ENCODE measurements at places on chromosomes 1 and 21.

DNA sequence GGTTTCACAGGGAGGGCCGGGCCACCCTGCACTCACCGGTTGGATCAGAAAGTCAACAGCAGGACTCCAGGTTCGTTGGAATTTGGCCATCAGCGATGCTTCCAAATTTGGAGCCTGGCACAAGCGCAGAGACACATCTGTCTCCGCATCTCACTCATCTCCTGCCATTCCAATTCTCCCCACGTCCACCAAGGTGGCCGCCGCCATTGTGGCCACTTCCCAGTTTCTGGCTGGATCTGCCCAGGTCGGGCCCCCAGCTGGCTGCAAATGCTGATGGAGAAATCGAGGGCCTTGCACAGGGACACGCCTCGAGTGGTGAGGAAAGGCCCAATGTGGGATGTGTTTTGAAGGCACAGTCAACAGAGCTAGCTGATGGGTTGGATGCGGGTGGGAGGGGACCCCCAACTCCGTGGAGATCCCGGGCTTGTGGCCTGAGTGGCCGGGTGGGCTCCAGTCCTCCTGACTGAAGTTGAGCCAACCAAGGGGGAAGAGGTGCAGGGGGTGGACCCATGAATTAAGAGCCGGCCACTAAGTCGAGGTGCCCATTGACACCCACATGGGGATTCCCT is 102.7 kb downstream of the CRYAA start:
- no peak for DNase-seq

DNA sequence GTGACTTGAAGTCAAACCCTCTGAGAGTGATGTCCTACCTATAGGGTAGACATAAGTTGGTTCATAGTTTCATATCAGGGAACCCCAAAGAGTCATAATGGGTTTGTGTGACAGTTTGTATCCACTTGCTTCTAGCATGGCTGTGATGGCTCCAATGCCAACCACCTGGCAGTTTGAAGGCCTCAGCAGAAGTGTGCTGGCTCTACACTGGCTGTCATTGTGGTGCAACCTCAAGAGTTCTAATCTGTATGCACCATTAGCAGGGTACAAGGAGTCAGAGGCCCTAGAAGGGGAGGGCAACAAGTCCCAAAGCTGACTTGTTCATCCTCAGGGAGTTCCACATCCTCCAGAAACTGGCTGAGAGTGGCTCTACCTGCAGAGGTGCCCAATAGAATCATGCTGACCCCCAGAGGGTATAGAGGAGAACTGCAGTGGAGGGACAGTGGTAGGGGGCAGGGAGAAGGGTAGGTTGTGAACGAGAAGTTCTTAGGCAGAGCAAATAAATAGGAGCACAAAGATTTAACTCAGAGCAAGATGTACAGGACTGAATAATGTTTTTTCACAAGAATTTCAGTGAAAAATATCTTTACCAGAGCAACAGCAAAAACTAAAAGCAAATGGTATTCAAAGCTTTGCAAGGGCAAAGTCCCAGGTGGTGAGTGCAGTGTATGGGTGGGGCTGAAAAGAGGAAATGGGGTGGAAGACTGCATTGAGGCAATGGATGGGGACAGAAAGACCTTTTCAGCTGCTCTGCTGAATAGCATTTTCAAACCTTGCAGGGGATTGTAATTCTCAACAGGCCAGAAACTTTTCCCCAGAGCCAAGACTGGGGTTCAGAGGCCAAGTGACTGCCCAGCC is 3.2 kb downstream of the FCRL2 start:
- DNase-seq, result no peak

GRCh38 chr1:167645625-167646414 is 15.8 kb downstream of the RCSD1 start:
- no peak for DNase-seq

GRCh38 chr1:226131639-226132038 is 54.9 kb downstream of the ACBD3 start:
- no peak for DNase-seq

DNA sequence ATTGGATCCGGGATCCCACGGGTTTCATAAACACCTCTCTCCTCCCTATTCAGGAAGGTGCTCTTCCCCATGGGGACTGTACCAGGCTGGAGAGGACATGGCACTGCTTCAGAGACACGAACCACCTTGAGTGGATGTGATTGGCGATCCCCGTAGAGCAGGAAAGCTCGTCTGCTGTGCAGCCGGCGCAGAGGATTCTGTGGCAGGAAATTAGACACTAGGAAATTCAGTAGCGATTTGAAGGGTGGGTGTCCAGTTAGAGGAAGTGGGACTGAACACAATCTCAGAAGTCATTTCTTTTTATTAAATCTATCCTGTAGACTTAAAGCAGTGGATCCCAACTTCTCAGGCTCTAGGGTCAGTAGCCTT is 767 bp downstream of the PDIK1L start:
- no peak for DNase-seq

DNA sequence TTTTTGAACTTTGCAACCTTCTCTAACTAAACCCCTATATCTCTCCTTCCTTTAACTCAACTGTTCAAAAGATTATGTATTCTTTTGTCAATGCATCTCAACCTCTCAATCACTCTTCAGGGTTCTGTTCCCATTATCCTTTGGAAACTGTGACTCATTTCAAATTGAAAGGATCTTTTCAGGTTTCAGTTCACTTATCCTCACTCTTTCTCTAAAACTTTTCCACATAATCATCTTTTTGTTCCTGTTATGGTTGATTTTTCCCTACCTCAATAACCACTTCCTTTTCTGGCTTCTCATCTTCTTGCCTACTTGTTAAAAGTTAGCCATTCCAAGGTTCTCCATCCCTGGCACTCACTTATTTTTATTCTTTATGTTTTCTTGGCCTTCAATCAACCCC is 56.2 kb upstream of the NUF2 start:
- DNase-seq, result no peak

GRCh38 chr1:240362826-240363225 is 249.1 kb downstream of the GREM2 start:
- no peak for DNase-seq

DNA sequence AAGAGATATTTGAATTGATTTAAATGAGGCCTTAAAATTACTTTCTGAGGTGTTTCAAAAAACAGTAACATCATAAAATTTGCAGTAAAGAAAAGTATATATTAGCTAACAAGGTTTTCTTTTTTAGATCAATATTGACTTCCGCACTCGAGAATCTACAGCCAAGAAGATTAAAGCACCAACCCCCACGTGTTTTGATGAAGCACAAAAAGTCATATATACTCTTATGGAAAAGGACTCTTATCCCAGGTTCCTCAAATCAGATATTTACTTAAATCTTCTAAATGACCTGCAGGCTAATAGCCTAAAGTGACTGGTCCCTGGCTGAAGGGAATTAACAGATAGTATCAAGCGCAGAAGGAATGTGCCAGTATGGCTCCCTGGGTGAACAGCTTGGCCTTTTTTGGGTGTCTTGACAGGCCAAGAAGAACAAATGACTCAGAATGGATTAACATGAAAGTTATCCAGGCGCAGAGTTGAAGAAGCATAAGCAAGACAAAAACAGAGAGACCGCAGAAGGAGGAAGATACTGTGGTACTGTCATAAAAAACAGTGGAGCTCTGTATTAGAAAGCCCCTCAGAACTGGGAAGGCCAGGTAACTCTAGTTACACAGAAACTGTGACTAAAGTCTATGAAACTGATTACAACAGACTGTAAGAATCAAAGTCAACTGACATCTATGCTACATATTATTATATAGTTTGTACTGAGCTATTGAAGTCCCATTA is 3.6 kb downstream of the RGS1 start:
- DNase-seq, result no peak

DNA sequence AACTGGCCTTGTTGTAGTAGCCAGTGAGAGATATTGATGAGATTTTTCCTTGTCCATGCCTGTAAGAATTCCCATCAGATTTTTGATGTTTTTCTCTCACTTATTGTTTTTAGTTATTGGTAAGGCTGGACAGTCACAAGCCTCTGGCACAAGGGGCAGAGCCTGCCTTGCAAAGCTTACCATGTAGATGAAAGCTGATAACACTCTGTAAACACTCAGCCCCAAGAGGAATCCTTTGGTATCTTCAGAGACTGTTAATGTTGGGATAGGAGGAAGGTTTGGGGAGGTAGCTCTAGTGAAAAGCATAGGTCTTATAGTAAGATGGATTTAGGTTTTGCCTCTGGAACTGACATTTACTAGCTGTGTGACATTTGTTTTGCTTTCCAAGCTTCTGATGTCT is 37.7 kb downstream of the MARK1 start:
- DNase-seq, result no peak

GRCh38 chr1:40692429-40692895 is 958 bp downstream of the NFYC start:
- peak; percentile 18 for DNase-seq
